PC-9 (cell line): ENCODE measurements at places on chromosomes 13 and 19.

DNA sequence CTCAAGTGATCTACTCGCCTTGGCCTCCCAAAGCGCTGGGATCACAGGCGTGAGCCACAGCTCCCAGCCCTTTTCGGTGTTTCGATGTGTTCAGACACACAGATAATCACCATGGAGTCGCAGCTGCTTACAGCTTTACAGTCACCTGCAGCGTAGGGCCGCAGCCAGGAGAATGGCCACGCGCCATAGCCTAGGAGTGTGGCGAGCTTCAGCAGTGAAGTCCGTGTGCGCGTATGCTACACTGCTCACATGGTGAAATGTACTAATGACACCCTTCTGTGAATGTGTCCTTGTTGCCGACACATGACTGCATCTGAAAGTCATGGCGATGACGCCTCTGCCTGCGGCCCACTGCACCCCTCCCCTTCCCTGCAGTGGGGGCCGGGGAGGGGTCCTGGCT lies 23.6 kb downstream of the AP3D1 start:
- no peaks in the 10 kb centered on the region for H3K36me3 ChIP-seq
- H3K4me3 ChIP-seq: no peak overlapping the region
- no peaks in the 10 kb centered on the region for H3K4me1 ChIP-seq
- H3K27me3 ChIP-seq: no peaks in the 10 kb centered on the region
- no peak overlapping the region for H3K27ac ChIP-seq

DNA sequence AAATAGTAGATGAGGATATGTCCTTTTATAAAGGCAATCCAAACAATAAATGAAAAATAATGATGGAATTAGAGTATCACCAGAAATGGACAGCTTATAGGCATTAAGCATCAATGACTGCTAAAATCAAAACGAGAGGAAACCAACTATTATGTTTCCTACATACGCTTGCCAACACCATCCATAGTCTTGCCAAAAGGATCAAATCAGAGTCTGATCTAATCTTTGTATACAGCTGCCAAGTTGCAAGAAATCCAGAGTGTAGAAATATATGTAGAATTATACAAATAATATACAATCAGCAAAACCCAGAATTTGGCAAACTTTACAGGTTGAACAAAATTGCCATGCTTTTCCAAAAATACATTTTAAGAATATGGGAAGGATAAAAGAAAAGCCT lies 1661.6 kb downstream of the SLITRK1 start:
- DNase-seq: no peak
- no peaks in the 10 kb centered on the region for H3K36me3 ChIP-seq
- no peak overlapping the region for H3K27ac ChIP-seq

DNA sequence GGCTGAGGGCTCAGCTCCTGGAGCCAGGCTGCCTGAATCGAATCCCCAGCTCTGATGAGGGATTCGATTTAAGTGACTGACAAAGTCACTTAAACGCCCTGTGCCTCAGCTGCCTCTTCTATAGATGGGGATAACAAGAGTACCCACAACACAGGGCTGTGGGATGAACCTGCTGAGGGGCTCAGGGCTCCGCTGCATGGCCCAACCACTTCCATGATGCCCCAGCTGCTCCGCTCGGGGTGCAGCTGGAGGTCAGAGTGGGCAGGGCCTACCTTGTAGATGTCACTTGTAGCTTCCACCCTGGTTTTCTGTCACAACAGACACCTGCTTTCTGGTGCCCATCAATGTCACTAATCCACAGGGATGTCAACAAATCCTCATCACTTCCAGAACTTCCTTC lies 39.2 kb downstream of the STK24 start:
- H3K4me3 ChIP-seq: no peak overlapping the region
- DNase-seq: no peak
- H3K36me3 ChIP-seq: peaks cover 8% of the 10 kb centered on the region; the same call in 1 of the 2 replicates
- no peaks in the 10 kb centered on the region for H3K27me3 ChIP-seq
- no peak overlapping the region for H3K27ac ChIP-seq

- H3K4me3 ChIP-seq: no peak overlapping the region
- H3K27me3 ChIP-seq: no peaks in the 10 kb centered on the region
- H3K4me1 ChIP-seq: no peaks in the 10 kb centered on the region
- DNase-seq: no peak
- H3K36me3 ChIP-seq: no peaks in the 10 kb centered on the region
Measured at GRCh38 chr13:31311921-31312320, 112.1 kb downstream of the B3GLCT start.

DNA sequence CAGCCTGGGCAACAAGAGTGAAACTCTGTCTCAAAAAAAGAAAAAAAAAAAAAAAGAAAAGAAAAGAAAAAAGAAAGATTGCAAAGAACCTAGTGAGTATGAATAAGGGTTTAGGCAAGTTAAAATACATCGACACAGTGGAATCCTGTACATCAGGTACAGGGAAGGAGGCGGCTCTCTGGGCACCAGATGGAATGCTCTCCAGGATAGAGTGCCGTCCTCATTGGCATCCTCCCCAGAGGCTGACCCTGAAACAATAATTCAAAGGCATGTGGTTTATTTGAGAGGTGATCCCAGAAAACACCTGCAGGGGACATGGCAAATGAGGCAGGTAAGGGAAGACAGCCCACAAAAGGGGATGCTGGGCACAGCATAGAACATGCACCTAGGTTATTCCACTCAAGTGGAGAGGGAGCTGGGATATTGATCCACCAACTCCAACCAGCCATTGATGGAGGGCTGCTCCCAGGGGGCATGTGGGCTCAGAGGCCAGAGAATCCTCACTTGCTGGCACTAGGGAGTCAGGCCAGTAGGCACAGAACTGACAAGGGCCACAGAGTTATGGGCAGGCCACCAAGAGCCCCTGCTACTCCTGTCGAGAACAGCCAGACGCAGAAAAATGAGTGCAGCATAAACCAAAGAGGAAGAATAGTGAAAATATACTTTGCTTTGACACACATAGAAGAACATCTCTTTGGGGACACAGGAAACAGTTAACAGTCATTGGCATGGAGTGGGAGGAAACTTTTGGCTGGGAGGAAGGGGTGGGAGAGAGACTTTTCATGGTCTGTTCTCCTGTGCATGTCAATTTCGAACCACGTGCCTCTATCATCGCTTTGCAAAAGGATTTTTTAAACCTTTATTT lies 4.2 kb downstream of the TSPAN16 start:
- peaks cover 15% of the 10 kb centered on the region for H3K4me1 ChIP-seq
- no peaks in the 10 kb centered on the region for H3K27me3 ChIP-seq
- H3K36me3 ChIP-seq: no peaks in the 10 kb centered on the region

GRCh38 chr19:45104658-45105349 lies 11.8 kb downstream of the PPP1R37 start:
- H3K4me3 ChIP-seq: no peak overlapping the region
- no peak overlapping the region for H3K27ac ChIP-seq
- DNase-seq: no peak

DNA sequence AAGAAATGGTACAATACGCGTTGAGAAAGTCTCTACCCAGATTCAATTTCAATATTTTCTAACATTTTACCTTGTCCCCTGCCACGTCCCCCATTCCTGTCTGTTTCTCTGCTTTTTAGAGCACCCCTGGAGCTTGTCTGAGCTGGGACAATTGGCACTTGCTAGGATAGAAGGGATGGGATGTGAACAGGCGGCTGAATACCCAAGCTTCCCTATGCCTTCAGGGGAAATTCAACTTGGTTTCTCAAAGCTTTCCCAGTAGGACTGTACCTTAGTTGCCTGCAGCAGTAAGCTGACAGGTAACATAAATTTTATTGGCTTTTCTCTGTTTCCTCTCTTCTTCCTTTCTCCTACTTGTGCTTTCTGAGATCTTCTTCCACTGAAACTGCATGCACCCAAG lies 1663.3 kb downstream of the EFNB2 start:
- H3K27me3 ChIP-seq: no peaks in the 10 kb centered on the region
- H3K4me1 ChIP-seq: no peaks in the 10 kb centered on the region
- H3K27ac ChIP-seq: no peak overlapping the region
- no peak for DNase-seq
- H3K36me3 ChIP-seq: no peaks in the 10 kb centered on the region

- H3K4me1 ChIP-seq: peaks cover 60% of the 10 kb centered on the region
- peaks cover 32% of the 10 kb centered on the region for H3K36me3 ChIP-seq
- DNase-seq: no peak
Measured at GRCh38 chr19:38650911-38651584, 3.6 kb downstream of the ACTN4 start.

- no peaks in the 10 kb centered on the region for H3K36me3 ChIP-seq
- H3K27ac ChIP-seq: no peak overlapping the region
- no peaks in the 10 kb centered on the region for H3K27me3 ChIP-seq
- peak; percentile 70 for DNase-seq
Measured at GRCh38 chr19:1566392-1567115, 1.6 kb downstream of the MEX3D start.

GRCh38 chr13:112885782-112886268 lies 83.2 kb upstream of the MCF2L start:
- DNase-seq: no peak
- no peak overlapping the region for H3K27ac ChIP-seq
